Renal cortex interstitium (tissue), 15 donors: ENCODE measurements at places on chromosomes 13 and 19.

- DNase-seq, result no peak
These were observed 1.1 kb upstream of the FAM187B start for GRCh38 chr19:35229601-35230000.

DNA sequence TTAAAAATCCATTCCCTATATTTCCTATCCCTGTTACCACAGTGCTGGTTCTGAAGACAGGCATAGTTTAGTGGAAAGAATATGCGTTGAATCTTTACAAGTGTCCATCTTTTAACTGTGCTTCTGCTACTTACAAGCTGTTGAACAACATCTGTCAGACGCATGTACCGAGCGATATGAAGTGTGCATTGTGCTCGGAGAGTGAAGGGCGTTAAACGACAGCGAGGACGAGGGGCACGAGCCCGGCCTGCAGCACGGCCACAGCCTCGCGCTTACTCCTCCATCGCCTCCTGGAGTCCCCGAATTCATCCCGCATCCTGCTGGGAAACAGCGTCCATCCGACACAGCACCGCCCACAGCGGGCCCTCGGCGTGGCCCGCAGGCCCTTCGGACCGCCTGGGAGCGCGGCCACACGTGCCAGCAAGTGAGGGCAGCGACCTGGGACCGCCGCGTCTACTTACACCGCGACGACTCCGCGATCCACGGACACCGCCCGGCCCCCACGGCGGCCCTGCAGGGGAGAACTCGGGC lies 514 bp downstream of the PCID2 start:
- no peak for DNase-seq

DNA sequence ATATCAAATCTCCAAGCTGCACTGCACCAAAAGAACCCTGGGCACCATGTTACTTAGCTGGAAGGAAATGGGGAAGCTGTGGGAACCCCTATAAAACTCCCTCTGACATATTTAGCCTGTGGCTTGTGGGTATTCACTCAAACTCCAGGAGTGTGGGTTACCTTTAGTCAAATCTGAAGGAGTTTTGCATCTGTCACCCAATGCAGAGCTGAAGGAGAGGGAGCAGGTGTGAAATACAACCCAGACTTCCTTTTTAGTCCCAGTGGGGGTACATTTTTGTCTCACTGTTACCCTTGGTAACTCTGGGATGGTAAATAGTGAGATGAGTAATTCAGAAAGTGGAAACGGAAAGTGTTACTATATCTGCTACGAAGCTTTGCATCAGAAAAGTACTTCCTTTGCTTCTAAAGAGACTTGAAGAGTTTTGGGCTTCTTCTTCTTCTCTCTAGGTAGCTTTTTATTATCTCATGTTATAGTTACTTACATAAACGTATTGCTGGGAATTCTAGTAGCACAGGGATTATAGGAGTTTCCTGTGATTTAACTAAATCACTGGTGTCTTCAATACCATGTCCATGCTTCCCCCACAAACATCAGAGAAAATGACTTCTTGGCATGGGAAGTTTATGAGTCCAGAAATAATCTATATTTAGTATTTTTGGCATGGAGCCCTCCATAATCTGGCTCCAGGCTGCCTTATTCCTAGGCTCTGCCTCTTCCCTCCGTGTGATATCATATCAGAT lies 105.9 kb downstream of the AKAP11 start:
- DNase-seq, result no peak

DNA sequence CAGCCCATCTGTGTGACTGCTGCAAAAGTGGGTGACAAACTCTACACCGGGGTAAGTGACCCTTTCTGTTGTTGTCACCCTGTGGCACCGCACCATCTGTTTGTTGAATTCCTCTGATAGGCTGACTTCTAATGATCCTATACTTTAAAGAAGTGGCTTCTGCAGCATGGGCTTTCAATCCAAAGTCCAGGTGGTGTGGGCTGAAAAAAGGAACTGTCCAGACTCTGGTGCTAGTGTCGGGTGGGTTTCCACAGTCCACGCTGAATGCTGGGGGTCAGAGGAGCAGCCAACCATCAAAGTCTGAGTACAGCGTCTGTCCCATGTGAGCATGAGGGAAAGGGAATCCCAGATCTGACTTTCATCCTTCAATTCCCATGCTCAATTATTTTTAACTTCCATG lies 31.6 kb upstream of the SPATA13 start:
- DNase-seq, result no peak

DNA sequence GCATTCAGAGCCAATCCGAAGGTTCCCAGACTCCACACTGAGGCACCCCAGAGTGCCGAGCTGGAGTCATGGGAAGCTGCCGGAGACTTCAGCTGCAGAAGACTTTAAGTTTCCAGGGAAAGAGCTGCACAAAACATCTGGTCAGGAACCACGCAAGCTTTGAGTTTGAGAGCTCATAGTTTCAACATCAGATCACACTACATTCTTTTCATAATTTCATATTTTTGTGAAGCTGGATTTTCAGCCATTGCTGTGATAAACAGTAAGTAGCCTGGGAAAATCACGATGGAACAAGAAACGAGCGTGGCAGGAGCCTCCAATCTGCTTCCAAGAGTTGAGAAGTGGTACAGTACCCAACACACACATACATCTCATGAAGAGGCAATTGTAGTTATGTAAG lies 25.5 kb upstream of the ATP12A start:
- no peak for DNase-seq

DNA sequence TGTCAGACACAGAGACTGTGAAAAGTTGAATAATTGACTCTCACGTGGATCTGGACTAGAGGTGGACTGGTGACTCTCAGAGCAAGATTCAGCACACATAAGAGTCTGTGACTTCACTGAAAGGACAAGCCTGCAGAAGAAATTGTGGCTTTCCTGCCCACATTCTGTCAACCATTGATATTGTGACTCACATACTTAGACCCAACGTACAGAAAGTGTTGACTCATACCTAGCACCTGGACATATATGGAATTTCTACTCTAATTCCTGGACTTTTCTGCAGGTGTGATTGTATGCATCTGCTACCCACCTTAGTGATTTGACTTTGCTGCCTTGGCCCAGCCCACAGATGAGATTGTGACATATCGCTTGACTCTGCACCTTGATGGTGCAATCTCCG lies 15.6 kb upstream of the ZNF730 start:
- no peak for DNase-seq

GRCh38 chr19:38203197-38203596 lies 20.8 kb downstream of the DPF1 start:
- no peak for DNase-seq

GRCh38 chr19:55986487-55986886 lies at the start of gene NLRP5:
Gene NLRP5, plus strand, starts transcription at chr19:55986775.
- no peak for DNase-seq
